Astrocyte of the cerebellum (primary cell): ENCODE measurements at places on chromosomes 5 and 9.

DNA sequence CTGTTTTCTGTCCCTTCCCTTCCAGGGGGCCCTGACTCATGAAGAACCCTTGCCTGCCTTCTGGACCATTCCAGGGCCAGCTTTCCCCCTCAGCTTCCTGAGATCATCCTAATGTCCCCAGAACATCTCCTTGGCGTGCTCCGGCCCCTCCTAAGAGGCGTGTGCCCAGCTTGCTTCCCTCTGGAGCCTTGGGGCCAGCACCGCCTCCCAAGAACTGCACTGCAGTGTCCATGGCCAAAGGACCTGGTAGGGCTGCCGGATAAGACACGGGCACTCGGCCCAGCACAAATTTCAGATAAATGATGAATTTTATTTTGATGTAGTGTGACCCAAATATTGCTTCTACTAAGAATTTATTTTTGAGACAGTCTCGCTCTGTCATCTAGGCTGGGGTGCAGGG lies 20.7 kb upstream of the SLC12A7 start:
- no peak for DNase-seq

DNA sequence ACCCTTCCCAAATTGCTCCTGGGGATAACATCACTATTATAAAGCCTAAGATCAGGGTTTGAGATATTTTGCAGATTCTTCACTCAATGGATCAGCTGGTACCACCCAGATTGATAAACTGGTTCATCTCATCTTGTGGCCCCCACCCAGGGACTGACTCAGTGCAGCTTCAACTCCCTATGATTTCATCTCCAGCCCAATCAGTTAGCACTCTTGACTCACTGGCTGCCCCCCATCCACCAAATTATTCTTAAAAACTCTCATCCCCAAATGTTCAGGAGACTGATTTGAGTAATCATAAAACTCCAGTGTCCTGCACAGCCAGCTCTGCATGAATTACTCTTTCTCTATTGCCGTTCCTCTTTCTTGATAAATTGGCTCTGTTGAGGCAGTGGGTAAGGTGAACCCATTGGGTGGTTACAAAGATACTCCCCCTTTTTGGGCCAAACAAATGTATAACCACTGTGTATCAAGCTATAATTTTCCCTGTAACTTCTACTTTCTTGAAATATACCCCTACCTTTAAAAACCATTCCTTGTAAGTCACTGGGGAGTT lies 263.3 kb upstream of the IL12B start:
- DNase-seq: no peak

- DNase-seq: no peak
Observed at GRCh38 chr9:112059145-112059965, 115.7 kb downstream of the SUSD1 start.

DNA sequence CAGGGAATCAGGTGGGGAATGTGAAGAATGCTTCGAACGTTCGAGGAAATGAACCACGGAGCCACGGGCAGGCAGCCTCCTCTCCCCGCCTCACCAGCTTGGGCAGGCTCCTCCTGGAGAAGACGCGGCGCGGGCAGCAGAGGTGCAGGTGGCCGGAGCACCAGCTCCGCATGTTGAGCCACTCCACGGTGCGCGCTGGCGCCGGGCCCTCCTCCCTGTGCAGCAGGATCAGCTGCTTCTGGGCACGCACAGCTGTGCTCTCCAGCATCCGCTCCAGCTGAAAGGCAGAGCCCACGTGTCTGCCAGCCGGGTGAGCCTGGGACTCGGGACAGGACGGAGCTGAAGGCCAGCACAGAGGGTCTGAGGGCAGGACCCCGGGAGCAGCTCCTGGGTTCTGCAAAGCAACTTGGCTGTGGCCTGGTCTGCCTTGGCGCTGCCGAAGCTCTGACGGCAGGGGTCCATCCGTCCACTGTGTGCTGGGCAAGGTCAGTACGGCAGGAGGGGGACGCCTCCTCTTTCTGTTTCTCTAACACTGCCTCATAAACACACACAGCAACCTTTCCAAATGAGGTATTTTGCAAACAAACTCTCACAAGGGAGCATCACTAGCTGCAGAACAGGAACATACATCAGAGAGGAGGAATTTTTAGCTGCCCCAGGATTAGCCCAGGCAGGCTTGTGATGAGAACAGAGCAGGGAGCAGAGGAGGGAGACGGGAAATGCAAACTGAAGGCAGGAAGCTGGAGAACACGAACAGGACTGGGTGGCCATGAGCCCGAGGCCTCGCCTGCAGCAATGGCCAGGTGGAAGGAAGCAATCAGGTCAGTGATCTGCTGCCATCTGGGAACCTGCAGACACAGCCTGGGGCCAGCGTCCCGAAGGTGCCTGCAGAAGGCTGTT lies 20.1 kb upstream of the NSMF start:
- DNase-seq: no peak

DNA sequence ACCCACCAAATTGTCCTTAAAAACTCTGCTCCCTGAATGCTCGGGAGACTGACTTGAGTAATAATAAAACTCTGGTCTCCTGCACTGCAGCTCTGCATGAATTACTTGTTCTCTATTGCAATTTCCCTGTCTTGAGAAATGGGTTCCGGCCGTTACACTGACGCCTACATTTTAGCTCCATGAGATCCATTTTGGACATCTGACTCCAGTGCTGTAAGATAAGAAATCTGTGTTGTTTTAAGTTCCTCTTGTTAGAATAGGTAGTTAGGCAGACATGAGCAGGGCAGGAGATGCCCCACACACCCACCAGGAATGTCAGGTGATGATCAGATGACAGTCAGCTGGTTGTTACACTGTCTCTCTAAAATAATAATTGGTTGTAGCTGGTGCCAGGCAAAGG lies 125.8 kb upstream of the SHB start:
- no peak for DNase-seq

DNA sequence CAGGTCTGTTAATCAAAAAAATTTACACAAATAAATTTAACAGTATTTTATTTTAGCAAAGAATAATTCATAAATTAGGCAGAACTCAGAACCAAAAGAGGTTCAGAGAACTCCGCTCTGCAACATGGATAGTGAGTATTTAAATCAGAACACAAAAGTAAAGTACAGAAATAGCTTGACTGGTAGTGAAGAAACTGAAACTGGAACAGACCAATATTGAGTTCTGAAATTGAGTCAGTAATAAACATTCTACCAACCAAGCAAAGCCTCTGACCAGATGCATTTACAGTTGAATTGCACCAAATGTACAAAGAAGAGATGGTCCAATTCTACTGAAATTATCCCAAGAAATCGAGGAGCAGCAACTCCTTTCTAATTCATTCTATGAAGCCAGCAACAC lies 1542.8 kb downstream of the EFNA5 start:
- DNase-seq: no peak

DNA sequence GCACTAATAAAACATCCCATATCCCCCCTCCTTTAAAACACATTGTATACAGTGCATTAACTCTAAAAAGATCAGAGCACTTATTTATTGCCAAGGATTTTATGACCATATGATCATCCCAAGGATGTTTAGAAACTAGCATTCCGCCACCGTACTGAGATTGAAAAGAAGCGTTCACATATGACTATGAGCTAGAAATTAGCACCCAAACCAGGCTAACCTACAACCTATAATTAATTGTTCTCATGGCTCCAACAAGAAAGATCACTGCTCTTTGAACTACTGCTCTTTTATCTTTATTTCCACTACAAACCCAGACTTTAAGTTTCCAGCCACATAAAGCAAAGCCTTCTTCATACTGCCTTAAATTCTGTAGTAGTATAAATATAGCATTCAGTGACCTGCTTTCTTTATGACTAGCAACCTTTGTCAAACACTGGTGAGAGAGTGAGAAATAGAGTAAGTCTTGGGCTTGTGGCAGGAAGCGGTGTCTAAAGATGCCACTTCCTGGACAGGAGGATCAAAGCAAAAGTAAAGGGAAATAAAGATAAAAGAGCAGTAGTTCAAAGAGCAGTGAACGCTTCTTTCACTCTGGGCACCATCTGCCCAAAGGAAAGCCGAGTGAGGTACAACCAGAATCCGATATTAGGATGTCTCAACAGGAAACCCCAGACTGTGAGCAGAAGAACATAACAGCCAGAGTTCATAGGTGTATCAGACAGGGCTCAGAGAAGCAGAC lies 151.1 kb upstream of the ERCC6L2 start:
- no peak for DNase-seq

- peak; percentile 44 for DNase-seq
Observed at GRCh38 chr9:134325813-134326723, at the start of gene RXRA. Gene RXRA (plus strand): TSS chr9:134326455. CDS start chr9:134326632, 177 bp downstream.

GRCh38 chr5:107147589-107147988 lies 523.1 kb downstream of the EFNA5 start:
- peak; percentile 56 for DNase-seq

DNA sequence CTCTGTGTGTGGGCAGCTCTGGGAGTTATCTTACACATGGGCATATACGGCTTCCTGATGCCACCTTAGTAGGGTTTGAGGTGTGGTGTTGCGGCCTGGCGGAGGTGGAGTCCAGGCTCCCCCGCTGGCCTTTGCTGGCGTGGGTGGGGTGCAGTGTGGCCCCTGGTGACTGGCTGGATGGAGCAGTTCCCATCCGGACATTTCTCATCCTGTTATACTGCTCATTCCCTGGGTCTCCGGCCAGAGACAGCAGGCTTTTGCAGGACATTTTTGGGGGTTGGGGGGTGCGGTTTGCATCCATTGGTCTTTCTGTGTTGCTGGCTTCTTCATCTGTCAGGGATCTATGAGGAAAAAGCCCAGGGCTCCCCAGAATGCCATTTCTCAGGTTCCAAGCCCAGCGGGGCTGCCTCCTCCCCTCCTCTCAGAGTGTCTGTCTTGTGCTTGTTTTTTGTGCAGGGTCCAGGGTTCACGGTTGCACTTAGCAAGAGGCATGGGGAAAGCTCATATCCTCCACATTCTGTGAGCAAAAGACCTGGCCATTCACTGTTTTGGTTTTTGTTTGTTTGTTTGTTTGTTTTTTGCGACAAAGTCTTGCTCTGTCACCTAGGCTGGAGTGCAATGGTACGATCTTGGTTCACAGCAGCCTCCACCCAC lies 22.3 kb downstream of the NDUFS6 start:
- no peak for DNase-seq

DNA sequence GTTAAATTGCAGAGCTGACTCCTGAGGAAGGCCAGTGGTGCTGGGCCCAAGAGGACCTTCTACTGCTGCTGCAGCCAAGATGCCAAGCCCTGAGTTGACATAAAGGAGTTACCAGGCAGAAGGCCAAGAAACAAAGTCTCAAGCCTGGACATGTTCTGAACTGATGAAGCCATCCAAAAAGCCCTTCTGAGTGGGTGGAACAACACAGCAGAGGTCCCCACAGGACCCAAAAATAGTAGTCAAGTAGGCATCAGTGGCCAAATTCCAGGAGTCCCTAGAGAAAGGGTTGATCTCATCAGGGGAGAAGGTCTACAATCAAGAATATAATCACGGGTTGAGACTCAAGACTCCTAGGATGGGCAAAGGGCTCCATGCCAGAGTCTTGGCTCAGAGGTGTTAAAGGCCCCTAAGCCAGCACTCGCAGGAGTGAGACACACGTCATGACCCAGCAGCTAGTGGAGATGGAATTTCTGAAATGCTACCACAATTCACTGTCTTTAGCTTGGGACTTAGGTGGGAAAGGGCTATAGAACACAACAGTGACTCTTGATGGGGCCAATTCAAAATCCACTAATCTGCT lies 119.7 kb downstream of the FANCC start:
- DNase-seq: peak; percentile 86

GRCh38 chr5:151183456-151184245 lies 26.1 kb upstream of the ANXA6 start:
- DNase-seq: no peak

DNA sequence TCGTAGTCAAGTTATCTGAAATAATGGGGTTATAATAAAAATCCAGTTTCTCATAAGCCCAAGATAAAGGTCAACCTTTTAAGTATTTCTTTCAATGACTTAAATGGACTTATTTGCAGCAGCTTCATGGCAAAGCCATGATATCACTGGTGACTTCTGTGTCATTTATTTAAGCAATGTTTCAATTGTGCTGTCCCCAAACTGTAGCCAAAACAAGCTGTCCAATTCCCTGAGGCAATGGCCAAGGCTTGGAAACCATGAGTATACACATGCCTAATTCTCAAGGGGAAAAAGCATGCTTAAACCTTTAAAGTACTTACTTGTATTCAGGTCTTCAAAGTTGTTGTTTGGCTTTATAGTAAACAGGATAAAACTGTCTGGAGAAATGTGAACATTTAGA lies 376.4 kb upstream of the TNC start:
- no peak for DNase-seq

DNA sequence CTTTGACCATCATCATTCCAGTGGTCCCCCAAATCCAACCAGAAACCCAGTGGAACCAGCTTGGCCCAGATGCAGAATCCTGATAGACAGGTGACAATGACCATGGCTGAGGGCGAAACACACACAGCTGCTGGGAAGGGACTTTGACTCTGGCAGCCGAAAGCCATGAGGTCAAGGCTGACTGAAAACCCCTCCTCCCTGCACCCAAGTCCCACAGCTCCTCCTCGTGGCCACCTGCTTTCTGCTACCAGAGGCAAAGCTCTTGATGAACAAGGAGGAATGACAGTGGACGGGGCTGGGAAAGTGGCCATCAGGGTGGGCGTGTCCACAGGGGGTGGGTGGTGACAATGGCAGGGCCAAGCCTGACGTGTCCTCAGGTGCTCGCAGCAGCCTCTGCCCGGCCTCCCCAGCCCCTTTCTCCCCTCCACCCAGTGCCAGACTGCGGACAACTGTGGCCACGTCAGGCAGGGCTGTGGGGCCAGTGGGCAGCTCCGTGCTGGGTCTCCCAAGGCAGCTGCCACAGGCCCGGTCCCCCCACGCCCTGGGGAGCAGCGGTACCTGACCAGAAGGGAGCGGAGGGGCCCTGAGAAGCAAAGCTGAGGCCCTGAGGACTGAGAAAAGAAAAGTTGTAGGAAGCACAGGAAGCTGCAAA lies 30.8 kb upstream of the SARDH start:
- no peak for DNase-seq

- no peak for DNase-seq
Observed at GRCh38 chr9:88949961-88950340, 41.3 kb upstream of the S1PR3 start.

DNA sequence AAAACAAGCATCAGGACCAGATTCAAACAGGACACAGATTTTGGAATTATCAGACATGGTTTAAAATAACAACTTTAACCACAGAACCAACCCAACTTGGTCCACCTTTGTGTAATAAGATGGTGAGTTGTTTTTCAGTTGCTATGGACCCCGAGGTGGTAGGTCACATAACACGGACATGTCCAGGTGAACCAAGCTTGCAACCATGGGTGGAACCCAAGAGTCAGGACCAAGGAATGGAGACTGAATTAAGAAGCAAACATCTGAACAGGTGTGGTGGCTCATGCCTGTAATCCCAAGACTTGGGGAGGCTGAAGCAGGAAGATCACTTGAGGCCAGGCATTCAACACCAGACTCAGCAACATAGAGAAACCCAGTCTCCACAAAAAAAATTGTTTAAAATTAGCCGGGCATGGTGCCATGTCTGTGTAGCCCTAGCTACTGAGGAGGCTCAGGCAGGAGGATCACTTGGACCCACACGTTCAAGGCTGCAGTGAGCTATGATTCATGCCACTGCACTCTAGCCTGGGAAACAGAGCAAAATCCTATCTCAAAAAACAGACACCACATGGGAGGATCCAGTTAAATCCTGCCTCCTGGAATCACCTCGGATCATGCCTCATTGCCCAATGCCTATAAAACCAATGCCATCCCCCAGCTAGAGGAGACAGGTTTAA lies 10.6 kb downstream of the PTBP3 start:
- DNase-seq: no peak

GRCh38 chr5:74641735-74642542 lies 1.4 kb upstream of the ENC1 start:
- peak; percentile 72 for DNase-seq

GRCh38 chr5:127599320-127599719 lies 49.6 kb upstream of the CTXN3 start:
- DNase-seq: no peak
